ENCODE measurements at places on chromosomes 6 and 20.

GRCh38 chr6:41966961-41967311, 25.3 kb upstream of the CCND3 start:
- no peak for DNase-seq

DNA sequence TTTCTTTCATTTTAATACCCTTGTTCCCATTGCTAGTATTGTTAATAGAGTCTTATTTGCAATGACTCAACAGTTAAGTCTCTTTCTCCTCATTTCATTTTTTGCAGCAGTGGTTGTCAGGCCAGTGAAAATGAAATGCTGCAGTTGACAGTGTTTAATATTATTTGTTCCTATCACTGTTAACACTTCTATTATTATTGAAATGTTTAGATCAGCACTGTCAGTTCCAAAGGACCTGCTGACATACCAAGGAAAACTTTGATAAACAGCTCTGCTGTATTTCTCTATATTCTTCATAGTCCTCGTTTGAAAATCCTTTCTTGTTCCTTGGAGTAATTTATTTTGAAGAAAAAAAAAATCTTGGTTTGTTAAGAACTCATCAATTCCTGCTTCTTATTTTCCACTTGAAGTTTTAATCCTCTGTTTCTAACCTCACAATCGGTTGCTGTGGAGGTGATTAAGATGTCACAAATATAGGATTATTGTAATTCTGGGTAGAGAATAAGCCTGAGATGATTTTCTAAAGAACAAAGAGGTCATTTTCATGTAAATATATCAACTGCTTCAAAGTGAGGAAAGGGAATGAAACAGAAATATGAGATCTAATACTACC, 1065.9 kb upstream of the CITED2 start:
- no peak for DNase-seq

GRCh38 chr20:20497242-20497978, 129.5 kb downstream of the INSM1 start:
- DNase-seq, result no peak

DNA sequence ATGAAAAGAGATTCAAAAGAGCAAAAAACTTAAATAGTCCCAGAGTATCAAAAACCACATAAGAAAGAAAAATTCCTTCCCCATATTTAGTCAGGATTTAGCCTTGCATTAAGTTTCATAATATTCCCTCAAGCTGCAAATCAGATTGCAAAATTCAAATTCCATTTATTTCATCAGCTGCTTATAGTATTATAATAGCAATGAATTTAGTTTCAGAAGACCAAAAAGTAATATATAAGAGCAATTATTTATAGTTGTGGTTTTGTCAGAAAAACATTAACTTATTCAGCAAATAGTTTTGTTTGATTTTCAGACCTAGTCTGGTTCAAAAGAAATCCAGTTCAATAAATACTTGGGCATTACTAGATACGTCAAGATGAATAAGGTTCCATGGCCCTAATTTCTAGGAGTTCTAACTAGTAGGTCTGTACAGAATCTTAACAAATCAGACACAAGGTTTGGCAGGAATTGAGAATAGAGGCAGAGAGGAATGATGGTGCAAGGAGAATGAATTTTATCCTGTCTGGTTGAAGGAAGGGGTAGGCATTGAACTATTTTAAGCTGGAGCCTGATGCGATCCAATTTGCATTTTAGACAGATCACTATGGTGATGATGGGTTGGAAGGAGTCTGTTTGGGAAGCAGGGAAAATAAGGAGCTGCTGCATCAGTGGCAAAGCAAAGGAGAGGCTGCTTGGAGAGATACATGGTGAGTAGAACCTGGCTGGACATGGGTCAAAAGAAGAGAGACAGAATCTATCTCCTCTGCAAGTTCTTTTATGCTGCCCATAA, 163.9 kb upstream of the STXBP5 start:
- DNase-seq, result no peak

DNA sequence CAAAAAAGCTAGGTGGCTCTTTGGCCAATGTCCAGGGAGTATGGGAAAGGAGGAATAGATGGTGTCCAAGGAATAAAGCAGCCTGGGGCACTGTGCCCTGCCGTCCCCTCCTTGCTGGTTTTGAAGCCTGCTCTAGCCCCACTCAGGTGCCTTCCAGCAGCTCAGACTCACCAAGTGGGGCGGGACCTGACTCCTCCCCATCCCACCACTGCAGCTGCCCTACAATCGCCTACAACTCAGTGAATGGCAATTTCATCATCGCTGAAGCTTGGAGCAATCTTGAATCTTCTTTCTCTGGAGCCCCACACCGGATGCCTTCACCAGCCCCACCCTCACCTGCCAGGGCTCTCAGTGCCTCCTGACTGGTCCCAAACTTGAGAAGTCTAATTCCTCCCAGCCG, 56.4 kb upstream of the NXT1 start:
- DNase-seq, result no peak

DNA sequence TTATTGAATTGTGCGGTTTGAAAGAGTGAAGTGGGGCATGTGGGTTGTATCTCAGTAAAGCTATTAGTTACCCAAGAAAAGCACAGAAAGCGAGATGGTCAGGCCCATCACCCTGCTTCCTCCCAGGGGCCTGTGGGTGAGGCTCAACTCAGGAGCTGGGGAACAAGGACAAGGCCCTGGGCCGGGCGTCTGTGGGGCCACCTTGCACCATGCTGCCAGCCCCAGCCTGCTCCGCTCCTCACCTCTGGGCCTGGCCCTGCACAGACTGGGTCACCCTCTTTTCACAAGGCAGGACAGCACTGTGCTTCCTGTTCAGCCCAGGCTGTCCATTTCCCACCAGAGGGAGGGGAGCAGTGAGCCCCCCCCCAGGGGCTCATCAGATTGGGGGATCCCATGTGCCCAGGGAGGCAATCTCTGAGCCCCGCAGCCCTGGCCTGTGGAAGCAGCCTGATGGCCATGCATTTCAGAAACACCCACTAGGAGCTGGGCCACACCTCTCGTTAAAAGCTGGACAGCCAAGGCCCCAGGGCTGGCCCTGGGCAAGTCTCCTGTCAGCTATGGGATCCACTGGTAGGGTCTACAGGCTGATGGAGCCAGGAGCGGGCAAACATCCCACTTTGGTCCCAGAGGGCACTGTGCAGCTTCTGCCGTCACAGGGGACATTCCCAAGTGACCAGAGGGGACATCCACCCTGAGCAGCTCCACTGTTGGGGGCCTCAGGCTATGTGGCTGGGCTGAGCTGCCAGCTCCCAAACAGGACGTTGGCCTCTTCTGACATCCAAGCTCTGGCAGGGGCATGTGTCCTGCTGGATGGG, 55.9 kb downstream of the YTHDF1 start:
- no peak for DNase-seq

DNA sequence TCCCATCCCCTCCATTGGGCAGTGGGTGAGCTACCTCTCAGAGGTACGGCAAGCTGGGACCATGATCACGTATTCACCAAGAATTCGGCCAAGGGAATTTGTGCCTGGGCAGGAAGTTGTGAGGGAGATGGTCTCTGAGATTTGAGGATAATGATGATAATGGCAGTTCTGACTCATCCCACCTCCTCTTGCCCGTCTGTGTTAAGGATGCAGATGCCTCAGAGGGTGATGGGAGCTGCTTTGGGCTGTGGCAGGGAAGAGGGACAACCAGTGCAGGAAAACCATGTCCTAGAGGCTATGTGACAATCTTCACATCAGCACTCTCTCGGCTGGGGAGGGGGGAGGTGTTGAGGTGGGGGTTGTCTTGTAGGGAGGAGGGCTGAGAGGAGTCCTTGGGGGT, 4.3 kb downstream of the TGM6 start:
- DNase-seq, result no peak

GRCh38 chr6:52610745-52611355, 34.0 kb upstream of the TRAM2 start:
- DNase-seq, result no peak

- no peak for DNase-seq
These were observed 336.1 kb downstream of the KHDRBS2 start for GRCh38 chr6:61949971-61950370.

DNA sequence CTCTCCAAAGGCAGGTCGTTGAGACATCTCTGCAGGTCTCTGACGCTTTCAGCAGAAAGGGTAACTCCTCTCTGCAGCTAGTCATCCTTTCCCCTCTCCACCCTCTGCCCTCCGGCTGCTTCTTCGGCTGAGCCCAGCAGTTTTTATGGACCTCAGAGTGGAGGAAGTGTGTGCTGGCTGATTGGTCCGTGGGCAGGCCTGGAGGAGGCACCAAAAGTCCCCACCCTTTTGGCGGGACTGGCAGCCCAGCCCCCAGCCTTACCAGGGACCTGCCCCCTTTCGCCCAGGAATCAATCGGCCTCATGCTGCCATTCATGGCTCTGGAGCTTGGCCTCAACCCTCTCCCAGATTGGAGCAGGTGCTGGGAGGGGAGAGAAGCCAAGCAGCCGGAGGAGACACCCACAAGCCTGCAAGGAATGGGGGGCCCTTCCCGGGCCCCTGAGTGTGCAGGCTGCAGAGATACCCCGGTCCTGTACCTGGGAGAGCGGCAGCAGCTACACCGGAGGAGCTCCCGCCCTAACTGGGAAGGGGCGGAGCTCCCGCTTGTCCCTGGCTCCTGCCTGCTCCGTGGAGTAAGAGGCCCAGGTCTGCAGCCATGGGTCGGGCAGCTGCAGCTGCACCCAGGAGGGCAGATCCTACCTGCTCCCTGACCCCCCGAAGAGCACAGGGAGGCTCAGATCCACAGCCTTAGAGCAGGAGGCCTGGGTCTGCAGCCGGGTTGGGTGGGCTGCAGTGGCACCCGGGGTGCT, 170.3 kb upstream of the SOX4 start:
- DNase-seq, result no peak

DNA sequence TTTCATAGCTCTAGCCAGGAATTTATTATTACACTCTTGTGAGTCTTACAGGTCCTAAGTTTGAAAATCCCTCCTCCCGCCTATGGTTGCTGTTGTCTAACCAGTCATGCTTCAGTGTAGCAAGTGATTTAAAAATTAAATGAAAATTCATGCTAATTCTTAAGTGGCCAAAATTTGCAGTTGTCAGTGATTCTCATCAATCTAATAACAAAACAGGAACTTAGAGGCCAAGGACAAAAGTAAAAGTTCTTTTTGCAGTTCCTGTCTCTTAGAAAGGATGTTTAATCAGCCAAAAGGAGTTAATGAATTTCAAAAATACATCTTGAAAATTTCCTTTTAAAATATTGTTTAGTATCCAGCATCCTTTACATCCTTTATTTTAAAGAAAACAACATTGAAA, 36.3 kb downstream of the VTA1 start:
- no peak for DNase-seq

- no peak for DNase-seq
These were observed 43.9 kb downstream of the FILIP1 start for GRCh38 chr6:75449630-75450206.

- no peak for DNase-seq
These were observed 80.7 kb downstream of the OLIG3 start for GRCh38 chr6:137413482-137413881.

DNA sequence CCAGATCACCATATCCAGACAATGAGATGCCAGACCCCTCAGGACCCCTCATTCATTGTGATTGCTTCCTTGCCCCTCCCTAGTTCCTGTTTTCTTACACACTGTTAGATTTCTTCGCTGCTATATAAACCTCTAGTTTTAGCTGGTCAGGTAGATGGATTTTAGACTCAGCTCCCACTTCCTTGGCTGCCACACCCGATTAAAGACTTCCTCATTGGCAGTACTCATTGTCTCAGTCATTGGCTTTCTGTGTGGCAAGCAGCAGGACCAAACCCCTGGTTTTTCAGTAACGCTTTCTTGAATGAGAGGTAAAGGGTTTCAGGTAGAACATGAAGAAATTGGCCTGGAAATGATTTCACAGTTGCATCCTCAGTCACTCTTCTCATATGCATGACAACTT, 47.9 kb downstream of the QRSL1 start:
- no peak for DNase-seq

DNA sequence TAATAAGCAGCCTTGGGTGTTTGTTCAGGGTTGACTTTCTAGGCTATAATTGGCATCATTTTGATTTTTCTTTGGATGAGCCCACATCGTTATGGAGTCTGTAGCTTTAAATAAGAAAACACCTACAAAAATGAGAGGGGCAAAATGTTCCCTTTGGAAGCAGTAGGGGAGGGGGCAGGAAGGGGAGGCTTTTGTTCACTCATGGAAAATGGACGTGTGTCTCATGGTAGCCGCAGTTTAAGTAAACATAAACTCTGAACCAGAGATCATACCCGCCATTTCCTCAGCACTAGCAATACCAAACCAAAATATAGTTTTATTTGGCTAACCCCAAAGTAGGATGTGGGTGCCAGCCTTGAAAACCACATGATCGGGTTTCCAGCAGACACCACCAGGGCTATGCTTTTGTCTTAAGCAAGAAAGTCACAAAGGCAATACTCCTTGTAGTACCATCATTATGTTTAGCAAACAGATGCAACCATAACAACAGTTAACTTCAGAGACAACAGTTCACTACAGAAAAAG, 572.5 kb upstream of the JAG1 start:
- DNase-seq, result no peak

DNA sequence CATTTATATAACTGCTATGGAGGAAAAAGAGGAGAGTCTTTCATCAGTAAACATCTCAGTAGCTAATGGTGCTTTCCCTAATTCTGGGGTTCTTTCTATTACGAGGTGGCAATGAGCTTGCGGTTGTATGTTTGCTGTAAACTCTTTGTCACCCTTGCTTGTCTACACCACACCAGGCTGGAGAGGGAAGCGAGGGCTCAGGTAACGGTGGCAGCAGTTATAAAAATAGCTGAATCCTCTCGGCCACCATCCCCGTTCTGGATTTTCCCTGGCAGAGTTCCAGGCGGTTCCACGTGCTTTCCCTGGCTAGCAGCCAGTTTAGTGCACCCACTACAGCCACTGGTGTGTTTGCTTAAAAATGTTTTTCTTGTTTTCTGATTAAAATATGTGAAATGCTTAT, 39.0 kb downstream of the MAS1 start:
- no peak for DNase-seq

DNA sequence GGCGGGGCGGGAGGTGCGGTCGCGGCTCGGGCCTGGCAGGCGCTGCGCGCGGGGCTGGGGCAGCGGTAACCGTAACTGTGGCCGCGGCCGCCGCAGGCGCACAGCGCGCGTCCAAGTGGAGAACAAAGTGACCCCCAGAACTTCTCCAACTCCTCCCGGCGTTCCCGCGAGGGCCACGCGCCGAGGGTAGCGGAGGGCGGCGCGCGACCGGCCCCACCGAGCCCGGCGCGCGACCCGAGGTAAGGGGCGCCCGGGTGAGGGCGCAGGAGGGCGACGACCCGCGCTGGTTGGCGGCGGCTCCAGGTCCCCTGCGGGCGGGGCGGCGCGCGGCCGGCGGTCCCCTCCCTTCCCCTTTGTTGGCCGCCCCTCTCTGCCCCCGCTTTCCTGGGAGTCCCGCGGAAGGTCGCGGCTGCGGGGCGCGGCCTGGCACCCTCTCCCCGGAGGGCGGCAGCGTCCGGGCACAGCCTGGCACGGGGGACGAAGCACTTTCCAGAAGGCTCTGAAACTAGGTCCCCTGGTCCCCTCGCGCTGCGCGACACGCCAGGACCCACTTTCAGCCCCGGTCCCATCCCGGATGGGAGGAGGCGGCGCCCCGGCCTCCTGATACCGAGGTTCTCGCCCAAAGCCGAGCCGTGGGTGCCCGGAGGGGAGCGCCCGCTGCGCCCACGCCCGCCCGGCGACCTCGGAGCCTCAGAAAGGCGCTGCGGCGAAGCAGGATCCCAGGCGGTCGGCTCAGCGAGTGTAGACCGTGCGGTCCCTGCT, at the start of gene TIAM2:
TIAM2 (plus strand) TSS at position 62 of the 762 bp plus-strand sequence. CDS start 133,909 bp downstream, outside the sequence.
- DNase-seq, result no peak

GRCh38 chr20:50373674-50374286, 136.4 kb upstream of the PTPN1 start:
- DNase-seq, result no peak

- DNase-seq, result peak; percentile 68
These were observed 40.8 kb upstream of the EPB41L1 start for GRCh38 chr20:36113566-36114250.

GRCh38 chr6:142562865-142563264, 261.1 kb downstream of the ADGRG6 start:
- no peak for DNase-seq

GRCh38 chr6:52130440-52130839, 43.0 kb upstream of the PKHD1 start:
- DNase-seq, result no peak
